ENCODE measurements at places on chromosomes 7 and 10.

- H3K4me3 ChIP-seq, result no peak overlapping the region
- DNase-seq, result no peak
- H3K36me3 ChIP-seq, result no peaks in the 10 kb centered on the region
- H3K27ac ChIP-seq, result no peak overlapping the region
Measured at GRCh38 chr10:121405549-121405948, 192.7 kb downstream of the FGFR2 start.

- DNase-seq, result no peak
- H3K27me3 ChIP-seq, result no peaks in the 10 kb centered on the region
- H3K36me3 ChIP-seq, result no peaks in the 10 kb centered on the region
Measured at GRCh38 chr10:84306751-84307384, 21.5 kb upstream of the CCSER2 start.

GRCh38 chr10:4054656-4055435, 269.8 kb upstream of the KLF6 start:
- no peak overlapping the region for H3K27ac ChIP-seq
- H3K4me3 ChIP-seq, result no peak overlapping the region
- H3K27me3 ChIP-seq, result no peaks in the 10 kb centered on the region
- DNase-seq, result no peak

- H3K36me3 ChIP-seq, result no peaks in the 10 kb centered on the region
- no peak for DNase-seq
- H3K27me3 ChIP-seq, result no peaks in the 10 kb centered on the region
- H3K4me1 ChIP-seq, result no peaks in the 10 kb centered on the region
- H3K4me3 ChIP-seq, result no peak overlapping the region
Measured at GRCh38 chr10:70122742-70123141, 9.9 kb downstream of the AIFM2 start.

DNA sequence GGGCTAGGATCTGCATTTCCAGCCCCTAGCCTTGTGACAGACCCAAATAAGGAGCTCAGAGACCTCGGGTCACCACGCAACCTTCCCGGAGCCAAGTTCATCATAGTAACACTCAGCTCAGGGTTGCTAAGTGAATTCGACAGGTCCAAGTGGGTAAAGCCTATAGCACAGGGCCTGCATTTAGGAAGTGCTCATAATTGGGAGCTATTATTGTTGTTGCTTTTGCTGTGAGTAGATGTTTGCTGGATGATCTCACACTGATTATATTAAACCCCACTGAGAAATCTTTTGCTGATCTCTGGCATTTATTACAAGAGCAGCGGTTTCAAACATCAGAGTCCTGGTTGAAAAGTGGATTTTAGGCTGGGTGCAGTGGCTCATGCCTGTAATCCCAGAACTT, 20.3 kb upstream of the SAR1A start:
- no peak overlapping the region for H3K4me3 ChIP-seq
- H3K27me3 ChIP-seq, result no peaks in the 10 kb centered on the region
- no peaks in the 10 kb centered on the region for H3K4me1 ChIP-seq
- DNase-seq, result no peak
- H3K36me3 ChIP-seq, result no peaks in the 10 kb centered on the region

DNA sequence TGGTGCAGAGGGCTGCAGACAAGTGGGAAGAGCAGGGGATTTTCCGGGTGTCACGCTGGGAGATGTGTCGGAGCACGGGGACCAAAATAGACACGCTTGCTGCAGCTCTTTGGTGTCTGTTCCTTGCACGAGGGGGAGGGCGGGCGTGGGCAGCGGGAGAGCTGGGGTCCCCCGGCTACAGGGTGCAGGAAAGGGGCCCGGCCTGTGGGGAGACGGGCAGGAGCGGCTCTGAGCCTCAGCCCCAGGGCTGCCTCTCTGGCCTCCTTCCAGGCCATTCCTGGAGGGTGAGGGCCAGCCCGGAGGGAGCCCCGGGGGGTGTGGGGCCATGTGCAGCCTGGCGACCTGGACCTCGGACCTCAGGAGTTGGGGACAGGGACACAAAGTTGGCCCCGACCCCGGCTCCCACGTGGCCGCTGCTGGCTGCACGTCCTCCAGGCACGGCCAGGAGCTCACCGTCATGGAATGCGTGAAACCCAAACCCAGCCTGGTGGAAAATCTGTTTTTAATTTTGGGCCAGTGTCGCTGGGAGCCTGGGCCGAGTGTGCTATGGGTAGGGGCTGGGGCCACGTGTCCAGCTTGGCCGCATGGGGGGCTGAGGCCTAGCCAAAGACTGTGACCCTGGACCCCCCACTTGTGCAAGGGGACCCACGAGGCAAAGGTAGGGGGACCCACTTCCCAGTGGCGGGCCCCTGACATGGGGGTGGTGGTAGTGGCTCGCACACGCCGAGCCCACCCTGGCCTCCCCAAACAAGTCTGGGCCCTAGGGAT, 6.6 kb downstream of the TTYH3 start:
- DNase-seq, result no peak
- no peak overlapping the region for H3K4me3 ChIP-seq
- H3K27ac ChIP-seq, result no peak overlapping the region
- H3K4me1 ChIP-seq, result peaks cover 8% of the 10 kb centered on the region
- H3K27me3 ChIP-seq, result no peaks in the 10 kb centered on the region
- no peaks in the 10 kb centered on the region for H3K36me3 ChIP-seq

GRCh38 chr7:11616466-11616865, 215.5 kb downstream of the THSD7A start:
- no peaks in the 10 kb centered on the region for H3K4me1 ChIP-seq
- no peak overlapping the region for H3K27ac ChIP-seq
- no peaks in the 10 kb centered on the region for H3K27me3 ChIP-seq
- no peaks in the 10 kb centered on the region for H3K36me3 ChIP-seq
- no peak for DNase-seq
- H3K4me3 ChIP-seq, result no peak overlapping the region

DNA sequence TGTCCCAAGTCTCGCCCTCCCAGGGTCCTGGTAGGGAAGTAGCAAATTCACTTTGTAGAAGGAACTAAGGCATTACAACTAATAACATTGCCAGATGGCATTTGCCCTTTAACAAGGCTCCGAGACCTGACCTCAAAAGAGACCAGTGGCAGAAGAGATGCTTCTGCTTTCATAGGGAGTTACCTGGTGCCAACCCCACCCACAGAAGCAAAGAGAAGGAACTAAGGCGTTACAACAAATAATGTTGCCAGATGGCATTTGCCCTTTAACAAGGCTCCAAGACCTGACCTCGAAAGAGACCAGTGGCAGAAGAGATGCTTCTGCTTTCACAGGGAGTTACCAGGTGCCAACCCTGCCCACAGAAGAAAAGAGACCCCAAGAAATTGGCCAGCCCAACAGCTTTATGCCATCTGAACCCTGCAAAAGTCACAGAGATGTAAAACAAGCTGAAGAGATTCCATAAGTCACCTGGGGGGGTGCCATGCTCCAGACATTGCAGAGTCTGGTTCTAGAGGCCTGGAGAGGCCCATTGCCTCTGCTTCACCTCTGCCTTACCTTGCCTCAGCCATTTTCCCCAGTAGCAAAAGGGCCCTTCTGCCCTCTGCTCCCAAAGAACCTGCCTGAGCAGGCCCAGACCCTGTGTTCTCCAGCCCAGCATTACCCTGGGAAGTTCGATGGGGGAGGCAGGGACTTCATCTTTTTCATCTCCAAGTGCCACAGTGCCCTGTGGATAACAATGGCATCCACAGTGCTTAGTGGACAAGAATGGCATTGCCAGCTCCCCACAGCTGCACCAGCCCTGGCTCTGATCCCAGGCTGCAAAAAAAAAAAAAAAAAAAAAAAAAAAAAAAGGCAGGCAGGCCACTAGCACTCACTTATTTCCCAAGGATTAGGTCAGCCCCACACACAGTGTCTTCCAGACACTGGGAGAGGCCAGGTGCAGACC, 179.5 kb upstream of the PLXNA4 start:
- H3K36me3 ChIP-seq, result no peaks in the 10 kb centered on the region
- no peak overlapping the region for H3K27ac ChIP-seq
- DNase-seq, result no peak
- peaks cover 9% of the 10 kb centered on the region for H3K4me1 ChIP-seq

DNA sequence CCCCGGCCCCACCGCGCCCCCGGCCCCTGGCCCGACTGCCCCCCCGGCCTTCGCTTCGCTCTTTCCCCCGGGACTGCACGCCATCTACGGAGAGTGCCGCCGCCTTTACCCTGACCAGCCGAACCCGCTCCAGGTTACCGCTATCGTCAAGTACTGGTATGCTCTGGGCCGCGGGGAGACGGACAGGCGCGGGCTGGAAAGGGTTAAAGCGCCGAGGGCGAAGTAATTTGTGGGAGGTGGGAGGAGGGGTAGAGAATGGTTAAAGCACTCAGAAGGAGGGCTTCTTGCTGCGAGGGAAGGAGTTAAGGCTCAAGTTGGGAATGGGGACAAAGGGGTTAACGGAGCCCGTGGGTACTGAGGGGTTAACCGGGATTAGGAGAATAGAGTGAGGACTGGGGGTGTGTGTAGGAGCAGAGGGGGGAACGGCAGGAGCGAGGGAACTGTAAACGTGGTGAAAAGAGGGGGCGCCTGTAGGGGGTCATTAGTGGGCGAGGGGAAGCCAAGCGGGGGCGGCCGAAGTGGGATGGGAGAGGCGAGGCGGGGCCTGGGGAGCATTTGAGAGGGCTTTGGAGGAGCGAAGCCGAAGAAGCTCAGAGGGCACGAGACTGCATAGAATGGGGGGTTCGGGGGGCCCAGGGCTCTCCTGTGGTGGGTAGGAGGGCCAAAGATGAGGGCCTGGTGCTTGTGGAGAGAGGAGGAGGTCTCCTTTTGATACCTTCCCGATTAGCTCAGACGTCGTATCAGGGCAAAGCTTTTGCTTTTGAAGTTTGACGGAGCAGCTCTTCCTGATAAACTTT, 605 bp downstream of the SUFU start:
- peak overlapping the region; percentile 91 for H3K27ac ChIP-seq
- H3K36me3 ChIP-seq, result peaks cover 11% of the 10 kb centered on the region
- peak overlapping the region; percentile 97 for H3K4me3 ChIP-seq
- peak; percentile 40 for DNase-seq

DNA sequence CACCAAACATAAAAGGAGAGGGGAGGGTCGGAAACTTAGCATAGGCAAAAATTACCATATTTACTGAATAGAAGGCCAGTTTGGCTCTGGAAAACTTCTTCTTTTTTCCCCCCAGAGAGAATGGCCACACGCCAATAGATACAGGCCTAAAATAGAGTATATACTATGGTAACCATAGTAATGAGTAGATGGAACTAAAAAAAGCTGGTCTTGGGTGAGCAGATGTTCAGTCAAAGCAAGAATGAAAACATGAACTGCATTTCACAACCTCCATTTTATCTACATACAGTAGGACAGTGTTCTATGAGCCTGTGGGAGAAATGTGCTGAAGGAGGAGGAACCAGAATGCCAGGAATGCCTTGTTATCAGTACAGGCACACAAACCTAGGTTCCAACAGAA, 141.7 kb upstream of the SEMA3A start:
- H3K27me3 ChIP-seq, result no peaks in the 10 kb centered on the region
- H3K27ac ChIP-seq, result no peak overlapping the region
- H3K4me1 ChIP-seq, result no peaks in the 10 kb centered on the region
- H3K4me3 ChIP-seq, result no peak overlapping the region

- no peak for DNase-seq
- H3K36me3 ChIP-seq, result no peaks in the 10 kb centered on the region
- H3K27me3 ChIP-seq, result no peaks in the 10 kb centered on the region
- no peak overlapping the region for H3K27ac ChIP-seq
- H3K4me1 ChIP-seq, result no peaks in the 10 kb centered on the region
Measured at GRCh38 chr7:68547799-68548198, 1050.5 kb upstream of the AUTS2 start.

DNA sequence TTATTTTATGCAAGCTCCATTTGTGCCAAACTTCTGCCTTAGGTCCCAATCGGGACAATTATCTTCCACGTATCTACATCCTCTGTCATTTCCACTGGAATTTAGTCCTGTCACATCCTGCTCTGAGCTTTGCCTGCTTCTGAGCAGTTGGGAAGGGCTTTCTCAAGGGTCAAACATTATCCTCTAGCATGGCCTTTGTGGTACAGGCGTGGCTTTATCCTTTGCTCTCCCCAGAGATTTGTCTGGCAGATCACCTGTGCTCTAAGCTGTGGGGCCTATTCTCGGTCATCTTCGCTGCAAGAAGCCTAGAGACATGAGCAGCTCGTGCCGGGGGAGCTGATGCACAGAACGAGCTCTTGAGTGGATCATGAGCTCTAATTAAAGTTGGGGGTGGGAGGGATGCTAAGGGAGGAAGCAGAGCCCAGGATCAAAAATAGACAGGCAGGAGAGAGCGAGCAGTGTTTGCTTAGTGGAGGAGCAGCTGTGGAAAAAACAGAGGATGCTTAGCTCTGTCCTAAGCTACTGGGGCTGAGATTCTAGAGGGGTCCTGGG, 19.8 kb upstream of the TMEM273 start:
- no peaks in the 10 kb centered on the region for H3K27me3 ChIP-seq
- DNase-seq, result no peak
- H3K4me1 ChIP-seq, result no peaks in the 10 kb centered on the region
- H3K4me3 ChIP-seq, result no peak overlapping the region
